Pancreas (tissue), 10 donors: ENCODE measurements at places on chromosomes 5 and 9.

DNA sequence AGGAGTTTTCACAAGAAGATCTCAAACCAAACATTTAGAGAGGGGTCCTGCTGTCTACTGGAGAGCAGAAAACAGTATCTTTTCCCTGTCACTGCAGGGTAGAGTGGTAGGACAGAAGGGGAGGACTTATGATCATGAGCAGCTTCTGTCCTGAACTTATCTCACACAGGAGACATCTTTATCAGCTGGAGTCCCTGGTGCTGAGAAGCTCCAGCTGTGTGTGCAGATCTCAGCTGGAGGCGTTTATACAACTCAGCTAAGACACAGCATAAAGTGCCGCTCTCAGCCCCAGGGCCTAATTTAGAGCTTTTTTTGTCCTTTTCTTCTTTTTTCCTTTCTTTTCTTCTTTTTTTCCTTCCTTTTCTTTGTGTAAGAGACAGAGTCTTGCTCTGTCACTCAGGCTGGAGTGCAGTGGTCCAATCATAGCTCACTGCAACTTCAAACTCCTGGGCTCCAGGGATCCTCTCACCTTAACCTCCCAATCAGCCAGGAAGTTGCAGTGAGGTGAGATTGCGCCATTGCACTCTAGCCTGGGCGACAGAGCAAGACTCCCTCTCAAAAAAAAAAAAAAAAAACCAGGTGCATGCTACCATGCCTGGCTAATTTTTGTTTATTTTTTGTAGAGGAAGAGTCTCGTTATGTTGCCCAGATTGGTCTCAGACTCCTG lies 31.9 kb downstream of the CCDC125 start:
- DNase-seq, result no peak

DNA sequence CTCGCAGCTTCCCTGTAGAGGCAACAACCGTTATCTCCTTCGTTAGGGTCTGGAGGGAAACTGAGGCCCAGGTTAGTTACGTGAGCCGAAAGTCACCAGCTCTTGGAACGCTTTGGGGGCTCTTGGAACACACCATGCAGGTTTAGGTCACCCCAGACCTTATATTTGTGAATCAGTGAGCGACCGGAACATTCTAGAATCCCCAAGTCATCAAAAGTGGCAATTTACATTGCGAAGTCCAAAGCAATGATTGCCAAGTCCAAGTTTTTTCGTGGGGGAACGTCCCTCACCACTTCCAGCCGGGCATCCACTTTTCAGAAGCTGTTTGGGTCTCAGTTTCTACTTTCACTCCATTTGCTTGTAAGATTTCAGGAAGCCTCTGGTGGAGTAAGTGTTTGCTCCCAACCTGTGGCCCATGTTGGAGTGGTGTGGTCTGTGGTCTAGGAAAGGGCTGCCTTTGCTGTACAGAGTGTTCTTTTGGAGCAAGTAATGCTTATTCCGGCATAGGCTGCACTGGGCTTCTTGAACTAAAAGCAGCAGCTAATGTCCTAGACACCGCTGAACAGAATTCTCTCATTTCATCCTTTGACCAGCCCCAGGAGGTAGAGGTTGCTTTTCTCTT lies 32.8 kb upstream of the SPRY4 start:
- no peak for DNase-seq

DNA sequence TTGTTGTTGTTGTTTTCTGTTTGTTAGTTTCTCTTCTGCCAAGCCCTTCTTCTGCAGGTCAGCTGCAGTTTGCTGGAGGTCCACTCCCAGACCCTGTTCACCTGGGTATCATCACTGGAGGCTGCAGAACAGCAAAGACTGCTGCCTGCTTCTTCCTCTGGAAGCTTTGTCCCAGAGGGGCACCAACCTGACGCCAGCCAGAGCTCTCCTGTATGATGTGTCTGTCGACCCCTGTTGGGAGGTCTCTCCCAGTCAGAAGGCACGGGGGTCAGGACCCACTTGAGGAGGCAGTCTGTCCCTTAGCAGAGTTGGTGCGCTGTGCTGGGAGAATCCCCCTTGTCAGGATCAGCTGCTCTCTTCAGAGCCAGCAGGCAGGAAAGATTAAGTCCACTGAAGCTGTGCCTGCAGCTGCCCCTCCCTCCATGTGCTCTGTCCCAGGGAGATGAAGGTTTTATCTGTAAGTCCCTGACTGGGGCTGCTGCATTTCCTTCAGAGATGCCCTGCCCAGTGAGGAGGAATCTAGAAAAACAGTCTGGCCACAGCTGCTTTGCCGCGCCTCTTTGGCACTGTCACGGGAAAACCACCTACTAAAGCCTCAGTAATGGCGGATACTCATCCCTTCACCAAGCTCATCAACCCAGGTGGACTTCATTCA lies 299.2 kb downstream of the EDIL3 start:
- no peak for DNase-seq

GRCh38 chr9:100352201-100352726 lies 478 bp downstream of the TEX10 start:
- peak; percentile 63 for DNase-seq

DNA sequence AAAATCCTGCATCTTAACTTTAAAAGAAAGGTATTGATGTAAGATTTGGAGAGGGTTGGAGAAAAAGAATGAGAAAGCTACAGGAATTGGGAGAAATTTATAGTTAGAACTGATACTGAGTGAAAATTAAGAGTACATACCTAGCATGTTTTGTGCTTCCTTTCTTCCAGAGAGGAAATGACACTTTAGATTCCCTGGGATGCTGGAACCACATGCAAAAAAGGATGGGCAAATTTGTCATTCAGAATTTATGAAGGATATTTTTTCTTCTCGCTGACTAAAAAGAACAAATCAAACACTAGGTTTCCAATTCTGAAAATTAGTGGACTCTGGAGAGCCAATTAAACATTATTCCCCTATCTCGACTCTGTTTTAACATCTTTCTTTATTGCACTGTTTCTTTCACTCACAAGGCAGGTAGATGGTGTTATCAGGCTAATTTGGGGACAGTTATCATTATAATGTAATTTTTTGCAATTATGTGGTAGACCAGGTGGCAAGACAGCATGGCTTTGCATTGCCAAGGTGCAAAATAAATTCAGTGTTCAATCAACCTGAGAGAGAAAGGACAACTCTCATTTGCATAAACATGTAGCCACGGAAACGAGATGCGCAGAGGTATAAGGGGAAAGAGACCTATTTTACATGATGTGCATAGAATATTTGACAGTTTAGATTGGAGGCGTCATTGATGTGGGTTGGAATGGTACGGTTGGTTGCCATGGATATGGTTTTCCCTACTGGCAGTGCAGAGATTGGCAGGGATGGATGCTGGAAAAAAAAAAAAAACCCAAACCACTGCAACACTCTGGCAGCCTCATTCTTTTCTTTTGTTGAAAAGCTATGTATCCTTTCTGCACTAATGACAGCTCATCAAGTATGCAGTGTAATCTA lies 320.4 kb upstream of the CCNH start:
- no peak for DNase-seq

GRCh38 chr5:88090506-88090905 lies 178.1 kb downstream of the TMEM161B start:
- no peak for DNase-seq

- no peak for DNase-seq
These were observed 80.7 kb upstream of the C9orf72 start for GRCh38 chr9:27653957-27654356.

- DNase-seq, result no peak
These were observed 45.2 kb upstream of the ANKRD31 start for GRCh38 chr5:75281716-75282465.

GRCh38 chr9:15846611-15847010 lies 293.8 kb downstream of the CCDC171 start:
- DNase-seq, result no peak

GRCh38 chr9:104386013-104386412 lies 118.0 kb upstream of the OR13F1 start:
- DNase-seq, result no peak

GRCh38 chr5:149614034-149614907 lies 33.0 kb downstream of the ARHGEF37 start:
- no peak for DNase-seq

DNA sequence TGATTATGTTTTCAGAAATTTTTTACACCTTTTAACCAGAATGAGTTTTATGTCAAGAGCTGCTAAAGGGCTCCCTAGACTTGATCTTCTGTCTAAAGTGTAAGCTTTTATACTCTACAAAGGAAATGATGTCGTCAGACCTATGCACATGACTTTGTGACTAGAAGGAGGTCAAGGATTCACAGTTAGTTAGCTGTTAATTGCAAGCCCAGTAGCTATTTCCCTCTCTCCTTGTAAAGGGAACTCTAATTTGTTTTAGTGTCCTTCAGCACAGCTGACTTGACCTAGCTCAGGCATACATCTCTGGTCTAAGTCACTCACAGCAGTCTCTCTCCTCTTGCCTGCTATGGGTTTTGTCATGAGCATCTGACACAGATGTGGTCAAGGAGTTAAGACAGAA lies 173.5 kb upstream of the NREP start:
- no peak for DNase-seq

- no peak for DNase-seq
These were observed 27.5 kb downstream of the PTGES2 start for GRCh38 chr9:128099932-128100491.

- DNase-seq, result peak; percentile 35
These were observed 59.9 kb upstream of the ZNF354A start for GRCh38 chr5:178790371-178790770.
